ENCODE measurements at places on chromosomes 5 and 9. TPM values are rescaled to one million over a fixed set of nuclear protein-coding genes. Genes with fewer than 3 reads are reported as not detected.

GRCh38 chr9:131107760-131108159 lies 11.4 kb downstream of the AIF1L start:
- DNase-seq, result no peak

CTXN3 gene
- not detected for total RNA-seq

GRCh38 chr5:63573380-63573779 lies 388.9 kb downstream of the HTR1A start:
- DNase-seq, result no peak

THBS4 gene
- total RNA-seq, result 2.8 TPM

Measured in ureter (tissue), 1 donor.